Forelimb muscle (tissue), 1 donor: ENCODE measurements at places on chromosomes 5 and 9. TPM values are rescaled to one million over a fixed set of nuclear protein-coding genes. Genes with fewer than 3 reads are reported as not detected.

OR13J1 gene
- polyA plus RNA-seq: 0.10 TPM

FAM240B gene
- polyA plus RNA-seq: 0.14 TPM

DEPDC1B gene
- polyA plus RNA-seq: 3.2 TPM

TRIP13 gene
- 6.6 TPM for polyA plus RNA-seq

SPINK4 gene
- polyA plus RNA-seq: not detected

PCDHA4 gene
- 0.14 TPM for polyA plus RNA-seq

AGXT2 gene
- not detected for polyA plus RNA-seq

CLIC3 gene
- polyA plus RNA-seq: 0.42 TPM

SPATA31A3 gene
- not detected for polyA plus RNA-seq

DNA sequence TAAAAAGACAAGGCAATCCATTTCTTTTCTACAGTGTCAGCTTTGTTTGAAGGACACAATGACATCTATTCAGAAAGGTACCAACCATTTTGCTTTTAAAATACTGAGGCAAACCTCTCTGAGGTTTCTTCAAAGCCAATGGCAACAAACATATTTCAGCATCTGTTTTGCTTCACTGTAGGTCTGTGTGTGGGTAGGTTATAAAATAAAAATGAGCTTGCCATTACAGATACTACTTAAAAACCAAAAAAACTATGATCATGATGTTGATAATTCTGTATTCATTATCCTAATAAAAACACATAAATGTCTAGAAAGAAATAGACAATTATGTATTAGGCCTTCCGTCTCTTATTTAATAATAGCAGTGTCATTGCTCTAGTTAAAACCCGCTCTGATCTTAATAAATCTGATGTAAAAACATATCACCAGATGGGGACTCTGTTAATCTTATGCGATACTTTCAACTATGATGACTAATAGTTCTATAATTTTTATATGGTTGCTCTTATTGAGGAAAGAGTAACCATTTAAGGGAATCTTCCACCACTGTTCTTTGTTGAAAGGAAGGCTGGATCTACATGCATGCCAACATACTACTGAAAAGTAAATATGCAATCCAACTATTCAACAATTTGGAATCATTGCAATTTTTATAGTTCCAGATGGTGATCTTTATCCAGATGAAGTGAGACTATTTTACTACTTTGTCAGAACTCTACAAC, 647.2 kb downstream of the PDE4D start:
- DNase-seq: no peak

DNA sequence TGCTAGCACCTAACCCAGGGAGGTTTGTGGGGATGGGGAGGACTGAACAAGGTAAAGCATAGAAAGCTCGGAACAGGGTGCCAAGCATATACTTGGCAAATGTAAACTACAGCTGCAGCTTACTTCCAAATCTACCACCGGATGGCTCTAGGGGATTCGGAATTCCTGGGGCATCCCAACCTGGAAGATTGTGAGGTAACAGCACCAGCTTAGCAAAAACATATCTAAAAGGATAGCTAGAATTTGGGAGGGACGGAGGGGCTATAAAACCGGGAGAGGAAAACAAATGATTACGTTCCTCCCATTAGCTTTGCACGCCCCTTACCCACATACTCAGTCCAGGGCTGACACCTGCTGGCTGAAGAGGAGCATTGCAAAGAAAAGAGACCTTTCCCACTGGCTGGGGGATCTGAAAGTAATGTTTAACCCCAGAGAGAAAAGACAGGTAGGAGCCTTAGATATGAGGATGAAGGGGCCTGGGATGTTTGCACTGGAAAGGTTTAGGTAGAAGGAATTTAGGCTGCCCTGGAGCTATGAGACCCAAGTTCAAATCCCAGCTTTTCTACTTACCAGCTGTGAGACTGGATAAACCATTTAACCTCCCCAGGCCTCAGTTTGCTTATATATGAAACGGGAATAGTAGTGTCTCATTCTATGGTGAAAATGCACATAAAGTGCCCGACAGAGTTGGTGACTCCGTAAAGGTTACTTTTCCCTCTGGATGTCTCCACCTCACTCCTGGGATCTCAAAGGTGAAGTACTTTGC, 73.6 kb downstream of the FAM114A2 start:
- peak; percentile 34 for DNase-seq

DNA sequence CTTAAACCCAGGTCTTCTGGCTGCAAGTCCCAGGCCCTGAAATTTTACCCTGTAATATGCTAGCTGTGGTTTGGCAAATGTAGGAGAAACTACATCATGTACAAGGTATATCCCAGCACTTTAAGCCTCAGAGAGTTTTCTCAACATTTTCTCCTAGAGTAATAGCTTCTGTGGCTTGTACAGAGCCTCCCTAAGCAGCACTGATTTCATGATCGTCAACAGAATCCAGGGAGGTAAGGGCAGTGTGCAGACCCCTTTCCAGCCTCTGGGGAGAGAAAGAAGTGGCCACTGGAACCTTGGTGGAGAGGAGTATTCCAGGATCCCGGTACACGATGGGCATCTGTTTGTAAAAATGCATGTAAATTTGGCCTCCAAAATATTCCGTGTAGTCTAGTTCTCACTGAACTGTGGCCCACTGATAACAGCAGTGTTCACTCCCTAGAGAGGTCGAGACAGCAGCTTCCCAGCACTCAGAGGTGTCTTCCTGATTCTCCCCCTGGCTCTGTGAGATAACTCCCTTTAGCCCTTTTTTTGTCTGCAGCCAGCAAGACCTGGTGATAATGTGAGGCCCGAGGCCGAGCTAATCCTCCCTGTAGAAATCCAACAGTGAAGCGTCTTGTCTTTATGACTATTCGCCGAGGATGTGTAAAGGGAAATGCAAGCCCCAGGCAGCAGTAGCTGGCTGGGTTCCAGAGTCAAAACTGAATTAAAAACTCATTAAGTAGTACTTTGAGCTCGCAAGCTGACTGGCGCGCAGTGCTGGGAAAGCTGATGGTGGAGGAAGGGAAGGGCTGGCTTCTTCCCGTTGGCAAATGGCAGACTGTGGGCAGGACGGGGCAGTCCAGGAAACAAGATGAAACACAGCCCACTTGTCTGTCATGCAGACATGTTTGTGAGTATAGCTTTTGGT, 59.0 kb downstream of the MAP1B start:
- peak; percentile 36 for DNase-seq

DNA sequence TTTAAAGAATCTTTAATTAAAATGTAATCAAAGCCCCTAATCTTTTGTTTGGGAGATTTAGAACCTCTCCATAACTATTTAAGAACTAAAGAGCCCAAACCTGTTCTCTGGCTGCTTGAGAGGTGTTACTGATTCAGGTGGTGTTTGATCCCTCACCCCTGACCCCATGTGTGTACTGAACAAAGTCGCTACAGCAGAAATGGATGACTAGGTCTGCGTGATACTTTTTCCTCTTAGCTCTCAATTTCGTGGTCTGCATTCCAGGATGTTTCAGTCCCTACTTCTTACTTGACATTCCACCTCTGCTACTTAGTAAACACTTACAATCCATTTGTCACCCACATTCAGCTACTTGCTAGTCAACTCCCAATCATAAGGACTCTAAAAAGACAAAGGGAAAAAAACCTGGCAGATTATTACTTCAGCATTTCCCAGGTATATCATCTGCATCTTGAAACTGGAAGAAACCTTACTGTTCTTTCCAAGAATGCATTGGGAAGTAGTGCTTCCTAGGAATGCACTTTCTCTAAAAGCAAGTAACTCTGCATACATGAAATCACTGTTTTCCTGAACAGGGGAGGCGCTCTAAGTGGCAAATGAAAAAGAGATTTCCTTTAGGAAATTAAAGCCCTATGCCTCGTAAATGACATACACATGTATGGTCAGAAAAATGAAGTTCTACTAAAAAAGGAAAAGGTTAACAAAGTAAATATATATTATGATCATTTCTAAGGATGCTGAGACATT, 1091.6 kb downstream of the PTPRD start:
- DNase-seq: no peak

GRCh38 chr9:30774326-30774725, 1610.1 kb upstream of the ACO1 start:
- no peak for DNase-seq

DNA sequence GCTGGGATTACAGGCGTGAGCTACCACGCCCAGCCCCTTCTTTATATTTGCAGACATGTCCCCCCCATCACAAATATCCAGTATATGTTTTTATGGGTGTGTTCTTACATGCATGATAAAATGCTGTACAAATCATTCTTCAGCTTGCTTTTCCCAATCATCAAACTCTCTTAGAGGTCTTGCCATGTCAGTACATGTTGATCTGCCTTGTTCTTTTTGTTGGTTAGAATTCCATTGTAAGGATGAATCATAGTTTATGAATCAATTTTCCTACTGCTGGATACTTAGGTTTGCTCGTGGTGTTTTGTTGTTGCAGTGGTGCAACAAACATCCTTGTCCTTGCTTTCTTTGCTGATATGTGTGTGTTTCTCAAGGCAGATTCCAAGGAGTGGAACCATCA, 79.9 kb upstream of the NEURL1B start:
- DNase-seq: no peak

DNA sequence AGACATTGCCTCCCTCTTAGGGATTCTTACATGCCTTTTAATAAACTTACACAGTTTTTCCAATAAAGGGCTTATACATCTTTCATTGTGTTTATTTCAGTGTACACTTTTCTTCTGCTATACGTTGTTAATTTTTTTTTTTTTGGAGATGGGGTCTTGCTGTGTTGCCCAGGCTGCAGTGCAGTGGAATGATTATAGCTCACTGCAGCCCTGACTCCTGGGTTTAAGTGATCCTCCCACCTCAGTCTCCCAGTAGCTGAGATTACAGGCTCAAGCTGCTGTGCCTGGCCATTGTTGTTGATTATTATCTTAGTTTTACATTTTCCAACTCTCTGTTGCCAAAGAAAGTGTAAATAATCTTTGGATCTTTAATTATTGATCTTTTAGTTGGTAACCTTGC, 89.8 kb downstream of the GTF3C4 start:
- DNase-seq: no peak

DNA sequence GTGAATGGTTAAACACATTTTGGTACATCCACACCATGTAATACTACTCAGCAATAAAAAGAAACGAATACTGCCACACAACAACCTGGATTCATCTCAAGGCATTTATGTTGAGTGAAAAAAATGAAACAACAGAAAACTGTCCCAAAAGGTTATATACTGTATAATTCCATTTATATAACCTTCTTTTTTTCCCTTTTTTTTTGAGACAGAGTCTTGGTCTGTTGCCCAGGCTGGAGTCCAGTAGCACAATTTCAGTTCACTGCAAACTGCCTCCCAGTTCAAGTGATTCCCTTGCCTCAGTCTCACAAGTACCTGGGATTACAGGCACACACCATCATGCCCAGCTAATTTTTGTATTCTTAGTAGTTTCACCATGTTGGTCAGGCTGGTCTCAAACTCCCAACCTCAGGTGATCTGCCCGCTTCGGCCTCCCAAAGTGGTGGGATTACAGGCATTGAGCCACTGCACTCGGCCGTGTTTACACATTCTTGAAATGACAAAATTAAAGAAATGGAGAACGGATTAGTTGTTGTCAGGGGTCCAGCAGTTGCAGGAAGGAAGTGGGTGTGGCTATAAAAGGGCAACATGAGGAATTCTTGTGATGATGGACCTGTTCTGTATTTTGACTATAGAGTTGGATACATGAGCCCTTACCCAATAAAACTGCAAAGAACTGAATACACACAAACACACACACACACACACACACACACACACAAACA, 17.4 kb downstream of the PPP6C start:
- DNase-seq: no peak

- DNase-seq: no peak
Measured at GRCh38 chr5:123035360-123035917, 1.1 kb downstream of the PPIC start.

- DNase-seq: no peak
Measured at GRCh38 chr9:93951655-93952118, 3.5 kb downstream of the BARX1 start.

GRCh38 chr5:81426359-81427030, 32.6 kb upstream of the ACOT12 start:
- no peak for DNase-seq

- DNase-seq: no peak
Measured at GRCh38 chr9:133718563-133719315, 19.4 kb downstream of the SARDH start.

GRCh38 chr5:40791715-40792139, 6.4 kb downstream of the PRKAA1 start:
- no peak for DNase-seq

GRCh38 chr9:137070906-137071275, 534 bp upstream of the SAPCD2 start:
- DNase-seq: no peak

DNA sequence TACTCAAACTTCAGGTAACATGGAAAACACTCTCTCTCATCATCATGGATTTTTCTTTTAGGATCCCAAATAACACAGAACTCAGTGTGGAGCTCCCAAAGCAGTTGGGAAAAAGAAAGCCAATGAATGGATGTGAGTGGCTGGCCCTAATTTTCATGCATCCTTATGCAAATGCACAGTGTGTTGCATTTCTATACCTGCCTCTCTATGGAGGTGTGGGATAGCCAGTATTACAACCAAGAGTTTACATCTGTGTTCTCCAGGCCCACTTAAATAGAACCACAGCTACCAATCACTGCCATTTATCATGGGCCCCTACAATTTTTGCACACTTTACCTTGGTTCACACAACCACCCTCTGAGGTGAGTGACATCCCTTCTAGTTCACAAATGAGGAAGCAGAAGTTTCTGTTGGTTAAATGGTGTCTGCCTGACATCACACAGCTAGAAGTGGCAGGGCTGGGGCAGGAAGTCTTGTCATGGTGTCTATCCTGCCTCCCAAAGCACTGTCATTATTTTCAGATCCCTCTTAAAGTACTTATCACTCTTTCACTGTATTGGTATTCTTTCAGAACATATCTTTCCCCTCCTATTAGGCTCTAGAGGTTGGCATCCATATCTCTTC, 17.3 kb downstream of the MAMDC2 start:
- no peak for DNase-seq

DNA sequence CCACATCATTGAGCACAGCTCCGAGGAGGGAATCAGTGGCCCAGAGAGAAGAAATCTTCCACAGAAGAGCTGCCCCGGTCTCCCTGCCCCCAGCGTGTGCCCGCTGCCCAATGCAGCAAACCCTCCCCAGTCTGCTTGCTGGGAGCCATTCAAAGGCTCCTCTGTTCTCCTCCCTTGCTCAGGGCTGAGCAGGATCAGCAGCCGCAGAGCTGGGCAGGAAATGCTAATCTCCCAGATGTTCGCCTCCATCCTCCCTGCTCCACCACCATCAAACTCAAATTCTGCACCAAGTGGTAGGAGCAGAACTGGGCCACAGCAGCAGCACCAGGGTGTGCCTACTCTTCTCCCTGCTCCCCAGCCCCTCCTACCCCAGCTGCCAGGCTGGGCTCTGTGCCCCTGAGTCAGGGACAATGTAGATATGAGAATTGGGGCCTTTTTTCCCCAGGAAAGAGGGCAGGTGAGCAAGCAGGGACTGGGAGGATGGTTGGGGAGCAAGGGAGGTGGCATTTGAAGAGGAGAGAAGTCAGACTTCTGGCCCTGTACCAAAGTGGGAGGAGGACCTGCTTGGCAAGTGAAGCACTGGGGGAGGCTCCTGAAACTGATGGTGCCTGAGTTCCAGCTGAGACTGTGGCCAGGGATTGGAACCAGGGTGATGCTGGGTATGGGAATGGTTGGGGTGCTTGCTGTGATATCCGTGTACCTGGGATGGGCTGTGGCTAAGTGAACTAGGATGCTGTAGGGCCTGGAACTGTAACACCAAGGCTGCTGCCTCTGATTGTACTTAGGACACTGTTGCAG, 1.9 kb upstream of the PCDH1 start:
- no peak for DNase-seq
